ENCODE measurements at places on chromosomes 6 and 20.

- no peak for DNase-seq
Observed at GRCh38 chr6:15403094-15403755, 157.4 kb downstream of the JARID2 start.

GRCh38 chr20:35598899-35599775, 16.5 kb upstream of the SPAG4 start:
- no peak for DNase-seq

DNA sequence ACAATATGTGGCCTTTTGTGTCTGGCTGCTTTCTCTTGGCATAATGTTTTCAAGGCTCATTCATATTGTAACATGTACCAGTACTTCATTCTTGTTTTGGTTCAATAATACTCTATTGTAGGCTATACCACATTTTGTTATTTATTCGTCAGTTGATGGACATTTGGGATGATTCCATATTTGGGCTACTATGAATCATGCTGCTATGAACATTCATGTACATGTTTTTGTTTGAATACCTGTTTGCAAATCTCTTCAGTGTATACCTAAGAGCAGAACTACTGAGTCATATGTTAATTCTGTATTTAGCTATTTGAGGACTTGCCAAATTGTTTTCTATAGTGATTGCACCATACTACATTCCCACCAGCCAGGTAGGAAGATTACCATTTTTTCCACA, 259.9 kb downstream of the GMPR start:
- no peak for DNase-seq

- no peak for DNase-seq
Observed at GRCh38 chr6:26217714-26218075, 130.5 kb downstream of the HFE start.

- DNase-seq, result no peak
Observed at GRCh38 chr6:98957450-98957849, 9.7 kb upstream of the FBXL4 start.

- no peak for DNase-seq
Observed at GRCh38 chr20:17491488-17491887, 39.7 kb downstream of the BFSP1 start.

- DNase-seq, result no peak
Observed at GRCh38 chr6:131789219-131789618, 18.6 kb upstream of the ENPP1 start.

GRCh38 chr6:79201983-79202382, 32.5 kb downstream of the HMGN3 start:
- no peak for DNase-seq

- no peak for DNase-seq
Observed at GRCh38 chr6:3553254-3553653, 96.4 kb upstream of the SLC22A23 start.

- no peak for DNase-seq
Observed at GRCh38 chr6:131914234-131914633, 36.9 kb downstream of the CCN2 start.
